ENCODE measurements at places on chromosomes 7 and 10. TPM values are rescaled to one million over a fixed set of nuclear protein-coding genes. Genes with fewer than 3 reads are reported as not detected.

Gene TRPV5
- polyA plus RNA-seq, result not detected

Gene GPER1
- 23.1 TPM for polyA plus RNA-seq

DNA sequence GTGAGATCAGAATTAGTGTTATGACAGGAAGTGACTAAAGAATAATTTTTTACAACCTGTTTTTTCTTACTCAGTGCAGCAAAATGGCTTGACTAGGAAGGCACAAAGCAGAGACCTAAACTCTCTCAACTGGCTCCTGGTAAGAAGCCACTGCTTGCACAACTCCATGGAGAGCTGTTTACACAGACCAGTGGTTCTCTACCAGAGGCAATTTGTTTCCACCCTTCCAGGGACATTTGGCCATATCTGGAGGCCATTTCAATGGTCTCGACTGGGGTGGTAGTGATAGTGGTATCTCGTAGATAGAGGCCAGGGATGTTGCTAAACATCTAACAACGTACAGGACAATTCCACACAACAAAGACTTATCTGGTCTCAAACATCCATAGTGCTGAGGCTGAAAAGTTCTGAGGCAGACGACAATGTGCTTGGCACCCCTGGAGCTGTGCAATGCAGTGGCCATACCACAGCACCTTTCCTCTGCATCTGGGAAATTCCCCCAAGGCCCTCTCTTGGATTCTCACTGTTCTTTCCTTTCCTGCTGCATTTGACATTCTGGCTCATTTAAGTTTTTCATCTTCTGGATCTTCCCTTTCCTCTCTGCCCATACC lies 105.4 kb upstream of the LAMB4 start:
- no peak for DNase-seq

DNA sequence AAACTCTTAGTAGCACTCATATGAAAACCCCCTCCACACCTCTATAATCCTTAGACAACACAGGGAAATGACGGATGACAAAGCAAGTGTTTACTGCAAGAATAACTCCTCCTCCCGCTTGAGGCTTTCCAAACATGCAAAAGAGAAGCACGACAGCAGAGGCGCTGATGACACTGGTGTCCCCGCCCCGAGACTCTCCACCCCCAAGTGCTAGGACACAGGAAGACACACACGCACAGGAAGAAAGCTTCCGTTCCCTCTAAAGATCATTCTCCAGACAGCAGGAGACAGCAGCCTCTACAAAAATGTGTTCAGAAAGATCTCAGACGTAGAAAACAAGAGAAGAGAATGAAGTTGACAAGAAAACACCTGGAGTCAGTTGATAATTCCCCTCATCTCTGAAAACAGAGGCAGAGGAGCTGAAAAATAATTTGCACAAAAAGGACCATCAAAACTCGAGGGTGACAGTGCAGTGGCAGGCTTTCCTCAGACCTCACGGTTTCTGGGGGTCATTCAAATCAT lies 90.2 kb downstream of the DLG5 start:
- DNase-seq, result no peak

Measured in liver (tissue), 10 donors.